Fibroblast of the conjunctiva (primary cell): ENCODE measurements at places on chromosomes 16 and 17.

GRCh38 chr16:75052481-75053202 is 53.8 kb downstream of the ZNRF1 start:
- DNase-seq, result no peak

- no peak for DNase-seq
These were observed 16.2 kb upstream of the ALOX15 start for GRCh38 chr17:4657678-4658077.

DNA sequence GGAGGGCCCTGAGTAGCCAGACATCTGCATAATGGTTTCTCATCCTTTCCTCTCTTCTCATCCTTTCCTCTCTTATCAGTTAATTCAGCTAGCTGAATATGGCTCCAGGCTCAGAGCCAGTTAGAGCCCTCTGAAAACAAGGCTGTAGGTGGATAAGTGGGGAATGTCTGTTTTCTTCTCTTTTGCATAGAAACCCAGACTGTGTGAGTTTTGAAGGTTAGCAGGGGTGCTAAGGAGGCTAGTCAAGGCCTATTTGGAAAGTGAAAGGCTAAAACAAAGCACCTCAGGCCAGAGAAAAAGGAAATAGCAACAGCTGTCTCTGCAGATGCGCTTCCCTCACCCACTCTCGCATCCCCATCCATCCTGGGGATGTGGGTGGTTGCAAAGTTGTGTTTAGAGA is 420.9 kb downstream of the SHISA9 start:
- no peak for DNase-seq

- no peak for DNase-seq
These were observed 137.9 kb upstream of the IRX5 start for GRCh38 chr16:54792811-54793210.

GRCh38 chr17:56416682-56417351 is 176.7 kb upstream of the NOG start:
- no peak for DNase-seq

- DNase-seq, result no peak
These were observed 105.0 kb downstream of the BANP start for GRCh38 chr16:88056212-88056611.

DNA sequence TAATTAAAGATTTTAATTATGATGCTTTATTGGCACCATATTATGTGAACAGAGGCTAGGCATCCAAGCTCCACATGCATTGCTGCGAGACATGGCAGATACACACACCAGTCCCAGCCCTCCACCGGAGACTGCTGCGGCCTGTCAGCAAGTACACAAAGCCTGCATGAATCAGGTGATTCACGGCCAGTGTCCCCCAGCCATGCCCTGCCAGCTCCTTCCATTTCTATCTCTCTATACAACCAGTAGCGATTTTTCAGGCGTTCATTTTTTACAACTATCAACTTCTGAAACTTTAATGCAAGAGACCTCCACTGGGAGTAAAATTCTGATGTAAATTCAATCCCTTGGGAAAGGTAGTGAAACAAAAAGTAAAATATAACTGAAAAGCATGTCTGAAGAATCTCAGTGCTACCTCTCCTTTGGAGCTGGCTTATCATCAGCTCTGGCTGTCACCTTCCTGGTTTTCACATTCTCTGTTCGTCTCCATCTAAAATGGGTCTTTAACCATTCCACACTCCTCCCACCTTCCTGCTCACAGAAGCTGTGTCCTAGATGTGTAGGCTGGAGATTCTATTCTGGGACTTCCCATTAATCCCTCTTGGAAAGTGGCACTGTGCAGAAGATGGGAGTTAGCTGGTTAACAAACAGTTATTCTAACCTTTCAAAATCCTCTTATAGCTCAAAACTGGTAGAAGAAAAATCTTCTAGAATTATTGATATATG is 32.2 kb downstream of the HS3ST3A1 start:
- DNase-seq, result no peak

GRCh38 chr16:48831076-48831722 is 221.2 kb upstream of the N4BP1 start:
- no peak for DNase-seq

- no peak for DNase-seq
These were observed 368.8 kb downstream of the SNX29 start for GRCh38 chr16:12345349-12345748.

DNA sequence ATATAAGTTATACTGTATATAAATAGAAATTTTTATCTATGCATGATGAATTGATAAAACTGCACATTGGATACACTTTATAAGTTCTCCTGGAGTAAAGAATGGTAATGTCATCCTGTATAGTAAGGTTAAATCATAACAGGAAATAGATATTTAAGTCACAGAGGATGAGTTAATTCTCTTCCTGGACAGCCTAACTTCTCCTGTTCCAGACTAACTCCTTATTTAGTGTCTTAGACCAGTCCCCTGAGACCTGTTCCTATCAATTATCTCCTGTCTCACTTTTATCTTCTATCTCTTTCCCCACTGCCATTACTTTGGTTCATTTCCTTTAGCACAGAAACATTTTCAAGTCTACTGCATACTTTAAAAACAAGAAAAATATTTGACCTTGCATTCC is 46.5 kb downstream of the SSH2 start:
- DNase-seq, result no peak

GRCh38 chr17:34527908-34528470 is 51.4 kb upstream of the TMEM132E start:
- no peak for DNase-seq

DNA sequence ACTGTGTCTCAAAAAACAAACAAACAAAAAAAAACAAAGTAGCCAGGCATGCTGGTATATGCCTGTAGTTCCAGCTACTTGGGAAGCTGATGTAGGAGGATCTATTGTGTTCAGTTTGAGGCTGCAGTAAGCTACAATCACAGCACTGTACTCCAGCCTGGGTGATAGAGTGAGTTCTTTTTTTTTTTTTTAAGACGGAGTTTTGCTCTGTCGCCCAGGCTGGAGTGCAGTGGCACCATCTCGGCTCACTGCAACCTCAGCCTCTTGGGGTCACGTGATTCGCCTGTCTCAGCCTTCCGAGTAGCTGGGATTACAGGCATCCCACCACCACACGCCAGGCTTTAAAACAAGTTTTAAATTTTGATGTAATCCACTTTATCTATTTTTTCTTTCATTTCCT is 80.2 kb upstream of the STAC2 start:
- DNase-seq, result no peak

- no peak for DNase-seq
These were observed 75.8 kb upstream of the MED13 start for GRCh38 chr17:62140836-62141235.

- DNase-seq, result no peak
These were observed 290 bp downstream of the TLCD1 start for GRCh38 chr17:28725660-28726225.

DNA sequence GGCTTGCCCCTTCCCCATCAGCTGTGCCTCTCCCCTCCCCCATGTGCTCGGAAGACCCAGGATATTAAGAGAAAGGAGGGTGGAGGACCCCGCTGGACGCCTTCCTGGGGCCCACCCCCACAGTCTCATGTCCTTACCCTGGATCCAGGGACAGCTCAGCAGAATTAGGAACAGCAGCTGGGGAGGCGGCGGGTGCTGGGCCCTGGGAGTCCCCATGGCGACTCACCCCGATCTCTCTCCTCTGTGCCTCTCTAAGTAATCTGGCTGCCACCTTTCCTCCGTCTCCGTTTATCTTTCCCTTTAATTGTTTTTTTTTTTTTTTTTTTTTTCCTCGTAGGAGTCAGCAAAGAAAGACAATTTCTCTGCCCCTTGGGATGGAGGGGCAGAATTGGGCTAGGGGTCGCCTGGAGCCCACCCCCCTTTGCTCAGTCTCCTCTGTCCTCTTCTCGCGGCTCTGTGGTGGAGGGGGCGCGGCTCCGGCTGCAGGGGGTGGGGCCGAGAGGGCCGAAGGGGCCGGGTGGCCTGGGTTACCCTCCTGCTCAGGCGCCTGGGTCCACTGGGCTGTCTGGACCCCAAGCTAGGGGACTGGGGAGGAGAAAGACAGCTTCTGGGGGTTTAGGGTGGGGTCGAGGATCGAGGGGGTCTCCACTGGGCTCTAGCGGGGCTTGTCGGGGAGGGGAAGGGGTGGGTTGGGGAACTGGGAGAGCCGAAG is 390 bp downstream of the SEZ6L2 start:
- DNase-seq, result no peak

DNA sequence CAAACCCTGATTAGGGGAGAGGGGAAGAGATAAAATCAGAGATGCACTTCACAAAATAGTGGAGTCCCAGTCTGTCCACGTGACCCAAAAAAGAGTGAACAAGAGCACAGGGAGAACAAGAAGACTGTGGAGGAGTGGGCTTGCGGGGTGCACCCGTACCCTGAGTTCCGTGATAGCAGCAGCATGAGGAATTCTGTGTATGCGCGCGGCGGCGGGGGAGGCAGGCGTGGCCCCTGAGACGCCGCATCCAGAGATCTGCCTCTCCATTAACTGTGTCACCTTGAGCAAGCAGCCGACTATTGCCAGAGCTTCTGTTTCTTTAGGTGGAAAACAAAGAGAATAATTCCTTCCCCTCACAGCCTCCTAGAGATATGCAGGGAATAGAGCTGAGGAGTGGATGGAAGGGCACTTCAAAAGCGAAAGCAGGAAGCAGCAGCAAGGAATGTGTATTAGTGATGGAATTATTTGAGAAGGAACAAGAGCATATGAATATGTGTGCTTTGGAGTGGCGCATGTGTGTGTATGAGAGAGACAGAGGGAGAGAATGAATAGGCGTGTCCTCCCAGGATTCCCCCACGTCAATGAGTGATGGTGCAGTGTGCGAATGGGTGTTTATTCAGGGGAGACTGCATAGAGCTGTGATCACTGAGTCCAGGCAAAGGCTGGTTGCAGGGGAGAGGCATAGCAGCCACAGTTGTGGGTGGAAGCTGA is 10.4 kb upstream of the SOX9 start:
- no peak for DNase-seq

- DNase-seq, result peak; percentile 74
These were observed 755 bp downstream of the PIEZO1 start for GRCh38 chr16:88784074-88784855.

GRCh38 chr17:82583720-82584234 is 64.2 kb downstream of the FOXK2 start:
- DNase-seq, result no peak

GRCh38 chr16:75264999-75265910 is 13.8 kb upstream of the BCAR1 start:
- DNase-seq, result no peak

DNA sequence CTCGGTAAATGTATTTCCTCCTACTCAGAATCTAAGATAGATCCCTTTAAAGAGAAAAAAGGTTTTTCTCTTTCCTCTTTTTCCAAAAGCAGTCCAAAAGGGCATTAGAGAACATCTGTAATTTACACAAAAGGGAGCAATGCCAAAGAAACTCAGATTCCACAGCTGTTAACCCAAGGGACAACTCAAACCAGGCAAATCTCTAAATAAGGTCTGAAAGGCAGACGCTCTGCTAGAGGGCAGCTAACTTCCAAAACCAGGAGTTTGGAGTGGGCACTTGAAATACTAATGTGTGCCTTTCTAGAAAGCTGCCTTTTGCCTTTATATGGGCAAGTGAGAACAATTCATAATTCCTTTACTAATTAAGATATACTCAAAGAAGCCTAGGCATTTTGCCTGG is 435.7 kb downstream of the ZFHX3 start:
- peak; percentile 42 for DNase-seq

DNA sequence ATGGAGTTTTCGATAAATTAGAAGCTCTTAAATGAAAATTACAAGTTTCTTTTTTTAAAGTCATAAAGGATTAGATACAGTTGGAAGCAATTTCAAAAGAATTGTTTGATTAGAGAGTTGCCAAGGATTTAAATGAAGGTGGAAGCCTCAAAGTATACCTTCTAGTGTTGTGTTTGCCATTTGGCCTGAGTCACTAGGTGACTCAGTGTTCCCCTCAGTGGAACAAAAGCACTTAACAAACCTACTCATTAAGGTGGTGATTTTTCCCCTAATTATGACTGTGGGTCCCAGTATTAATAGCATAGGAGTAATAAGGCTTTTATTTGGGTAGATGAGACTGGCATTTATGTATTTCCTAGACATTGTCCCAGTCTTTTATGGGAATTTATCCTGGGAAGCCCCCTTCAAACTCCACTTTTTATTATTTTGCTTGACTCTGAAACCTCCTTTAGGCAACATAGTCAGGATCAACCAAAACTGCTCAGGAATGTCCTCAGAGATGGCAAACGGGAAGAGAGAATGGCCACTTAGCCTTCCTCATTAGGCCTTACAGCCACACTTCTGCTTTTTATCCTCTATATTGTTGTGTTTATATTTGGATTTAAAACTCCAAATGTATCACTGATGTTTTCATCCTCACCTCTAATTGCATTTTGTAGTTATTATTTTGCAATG is 161.0 kb downstream of the FTO start:
- DNase-seq, result no peak

DNA sequence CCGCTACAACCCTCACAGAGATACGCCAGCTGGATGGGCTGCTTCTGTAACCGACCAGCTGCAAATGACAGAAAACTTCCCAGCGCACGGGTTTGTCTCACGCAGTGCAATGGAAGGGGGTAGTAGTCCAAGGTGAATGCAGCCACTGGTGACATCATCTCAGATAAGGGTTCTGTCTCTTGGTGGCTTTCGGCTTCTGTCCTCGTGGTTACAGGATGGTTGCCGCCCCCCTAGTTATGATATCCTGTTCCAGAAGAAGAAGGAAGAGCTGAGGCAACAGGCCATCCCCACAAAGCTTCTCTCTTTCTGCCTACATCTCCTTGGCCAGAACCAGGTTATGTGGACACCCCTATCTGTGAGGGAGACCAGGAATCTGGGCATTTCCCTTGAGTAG is 40.3 kb upstream of the BAHCC1 start:
- no peak for DNase-seq

GRCh38 chr16:80079072-80079471 is 461.7 kb upstream of the DYNLRB2 start:
- no peak for DNase-seq

DNA sequence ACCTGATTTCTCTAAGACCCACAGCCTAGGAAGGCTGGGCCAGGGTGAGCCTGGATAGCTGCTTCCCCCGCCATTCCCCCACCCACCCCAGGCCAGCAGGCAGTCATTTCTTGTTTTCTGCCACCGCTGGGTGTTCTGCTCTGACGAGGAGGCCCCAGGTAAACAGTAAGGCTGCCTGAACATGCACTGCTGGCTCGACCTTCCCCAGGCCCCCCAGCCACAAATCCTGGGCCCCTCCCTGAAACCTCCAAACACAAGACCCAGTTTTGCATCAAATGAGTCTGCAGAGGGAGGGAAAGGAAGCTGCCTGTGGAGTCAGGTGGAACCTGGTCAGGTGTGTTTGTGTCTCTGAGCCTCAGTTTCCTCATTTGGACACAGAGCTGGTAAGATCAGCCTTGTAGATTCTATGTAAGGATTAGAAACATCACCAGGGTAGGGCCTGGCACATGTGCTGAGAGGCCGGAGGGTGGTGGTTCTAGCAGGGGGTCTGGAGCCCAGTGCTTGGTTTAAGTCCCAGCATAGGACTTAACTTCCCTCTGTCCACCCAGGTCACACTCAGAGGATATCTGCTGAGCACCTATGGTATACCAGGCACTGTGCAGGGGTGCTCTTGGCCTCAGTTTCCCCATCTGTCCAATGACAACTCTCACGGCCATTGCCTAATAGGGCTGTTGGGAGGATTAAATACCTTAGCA is 18.9 kb upstream of the PRM1 start:
- no peak for DNase-seq

DNA sequence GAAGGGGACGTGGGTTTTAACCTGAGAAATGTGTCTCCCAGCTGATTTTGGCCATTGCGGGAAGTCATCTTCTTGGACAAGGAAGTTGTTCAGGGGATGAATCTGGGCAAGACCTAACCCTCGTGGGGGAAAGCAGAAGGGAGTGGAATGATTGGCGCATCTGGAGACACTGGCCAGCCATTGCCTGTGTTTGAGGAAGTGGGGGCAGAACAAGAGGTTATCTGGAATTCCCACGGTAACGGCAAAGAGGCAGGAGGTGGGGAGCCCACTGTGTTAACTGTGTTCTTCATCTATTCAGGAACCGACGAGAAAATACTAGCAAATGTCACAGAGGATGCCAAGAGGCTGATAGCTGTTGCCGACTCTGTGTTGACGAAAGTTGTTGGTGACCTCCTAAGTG is 66.9 kb downstream of the RNF213 start:
- no peak for DNase-seq
